Central memory CD4-positive, alpha-beta T cell (primary cell): ENCODE measurements at places on chromosomes 6 and 20.

- no peak for DNase-seq
Measured at GRCh38 chr6:32692019-32692418, 25.6 kb upstream of the HLA-DQB1 start.

GRCh38 chr6:100850174-100850573, 31.0 kb downstream of the ASCC3 start:
- no peak for DNase-seq

GRCh38 chr20:9134346-9134745, 65.5 kb downstream of the PLCB4 start:
- DNase-seq = no peak

- no peak for DNase-seq
Measured at GRCh38 chr6:136628996-136629395, 78.8 kb upstream of the MAP7 start.

DNA sequence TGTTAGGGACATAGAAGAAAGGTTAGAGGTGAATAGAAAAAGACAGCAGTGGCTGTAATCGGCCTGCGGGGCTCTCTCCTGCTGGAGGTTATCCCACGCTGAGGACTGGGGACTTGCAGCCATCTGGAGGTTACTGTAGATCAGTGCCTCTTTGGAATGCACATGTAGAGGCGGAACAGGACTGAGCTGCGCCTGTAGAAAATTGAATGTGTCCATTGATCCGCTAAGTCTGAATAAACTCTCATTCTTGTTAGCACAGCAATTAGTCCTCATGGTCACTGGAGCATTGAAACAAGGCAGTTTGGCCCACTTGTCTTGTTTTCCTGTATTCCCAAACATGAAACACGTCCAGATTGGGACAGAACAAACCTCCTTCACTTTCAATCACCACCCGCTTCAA, 46.3 kb upstream of the F13A1 start:
- DNase-seq = no peak

DNA sequence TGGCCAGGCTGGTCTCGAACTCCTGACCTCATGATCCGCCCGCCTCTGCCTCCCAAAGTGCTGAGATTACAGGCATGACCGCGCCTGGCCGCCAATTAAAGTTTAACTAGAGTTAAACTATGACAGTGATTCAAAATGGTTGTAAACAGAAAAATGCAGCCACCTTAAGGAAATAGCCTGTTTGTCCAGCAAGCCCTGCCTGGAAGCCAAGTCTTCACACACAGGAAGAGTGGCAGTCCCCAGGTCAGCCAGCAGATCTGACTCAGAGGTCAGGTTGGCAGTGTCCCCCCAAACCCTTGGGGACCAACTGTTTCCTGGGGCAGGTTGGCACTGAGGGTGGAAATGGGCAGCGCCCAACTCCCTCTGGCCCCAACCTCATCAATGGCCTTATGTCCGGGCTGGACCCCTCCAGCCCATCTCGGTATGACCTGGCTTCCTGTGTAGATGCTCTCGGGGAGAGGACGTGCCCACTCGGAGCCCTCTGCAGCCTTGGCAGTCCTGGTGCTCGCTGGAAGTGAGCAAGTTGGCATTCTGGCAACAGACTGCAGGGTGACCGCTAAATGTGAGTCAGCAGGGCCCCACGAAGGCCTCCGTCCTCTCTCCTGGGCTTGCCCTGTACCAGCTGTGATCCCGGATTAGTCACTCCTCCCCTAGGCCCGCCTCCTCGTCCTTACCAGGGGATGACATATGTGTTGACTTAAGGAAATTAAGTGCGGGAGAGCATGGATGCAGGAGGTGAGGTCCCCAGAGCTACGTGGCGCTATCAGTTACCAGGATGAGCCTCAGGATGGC, 9.7 kb upstream of the HSP90AB1 start:
- peak; percentile 43 for DNase-seq

DNA sequence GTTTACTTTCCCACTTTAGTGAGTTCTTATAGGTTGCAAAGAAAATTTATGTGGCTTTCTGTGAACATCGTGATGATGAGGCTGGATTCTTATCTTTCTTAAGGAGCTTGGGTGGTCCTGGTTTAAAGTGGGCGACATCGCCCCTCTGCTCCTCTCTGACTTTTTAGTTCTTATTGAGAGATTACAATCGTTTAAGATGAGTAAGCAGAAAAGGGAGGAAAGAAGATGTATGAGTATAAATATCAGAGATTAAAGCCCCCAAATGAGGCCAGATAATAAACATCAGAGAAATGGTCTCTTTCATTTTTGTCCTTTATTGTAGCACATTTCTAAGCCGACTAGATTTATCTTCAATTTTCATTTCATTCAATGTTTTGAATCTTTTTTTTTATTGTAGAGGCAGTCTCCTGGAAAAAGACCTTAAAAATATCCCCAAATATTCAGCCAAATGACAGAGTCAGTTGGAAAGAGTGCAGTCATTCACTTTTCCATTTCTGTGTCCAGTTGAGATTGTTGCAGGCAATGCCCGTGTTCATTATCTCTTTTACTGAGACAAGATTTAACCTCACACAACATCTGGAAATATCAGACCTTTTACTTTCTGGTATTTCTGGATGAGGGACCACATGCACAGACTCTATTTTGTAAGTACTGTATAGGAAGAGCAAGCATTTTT, 62.0 kb upstream of the PDE7B start:
- DNase-seq = no peak

DNA sequence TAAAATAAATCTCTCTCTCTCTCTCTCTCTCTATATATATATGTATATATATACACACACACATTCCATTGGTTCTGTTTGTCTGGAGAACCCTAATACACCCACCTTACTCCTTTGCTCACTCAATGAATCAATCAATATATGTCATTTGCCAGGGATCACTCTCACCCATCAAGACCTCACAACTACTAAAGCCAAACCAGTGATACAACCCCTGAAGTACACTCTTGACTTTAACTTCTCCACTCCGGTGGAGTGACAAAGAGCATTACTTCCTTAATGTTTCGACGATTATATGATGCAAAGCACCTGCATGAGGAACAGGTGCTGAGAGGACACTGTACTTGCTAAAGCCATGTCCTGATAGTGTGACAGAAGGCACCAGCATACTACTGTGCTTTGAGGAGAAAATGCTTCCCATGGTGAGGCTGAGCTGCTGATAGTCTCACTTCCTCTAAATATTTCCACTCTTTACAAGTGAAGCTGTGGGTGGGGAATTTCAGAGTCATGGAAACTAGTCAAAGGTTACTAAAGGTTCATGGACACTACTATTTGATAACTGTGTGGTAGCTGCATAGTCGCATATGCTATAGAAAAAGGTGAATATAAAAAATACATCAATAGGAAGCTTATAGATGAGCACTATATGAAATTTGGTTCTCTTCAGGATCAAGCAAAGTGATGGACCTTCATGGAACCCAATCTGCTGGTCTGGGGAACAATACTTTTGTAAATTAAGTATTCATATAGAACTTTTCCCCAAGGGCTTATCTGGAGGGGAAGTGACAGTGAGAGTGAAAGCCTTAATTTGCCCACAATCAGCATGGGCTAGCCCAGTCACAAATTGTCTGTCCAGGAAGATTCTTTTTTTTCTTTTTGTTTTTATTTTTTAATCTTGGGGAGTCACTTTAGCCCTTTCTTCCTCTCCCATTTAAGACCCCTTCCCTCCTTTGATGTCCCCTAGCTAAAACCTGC, 141.9 kb upstream of the NEDD9 start:
- DNase-seq = no peak

- DNase-seq = no peak
Measured at GRCh38 chr20:4243071-4243470, 227.7 kb upstream of the RNF24 start.

GRCh38 chr6:14020551-14020950, 95.8 kb downstream of the RNF182 start:
- no peak for DNase-seq

DNA sequence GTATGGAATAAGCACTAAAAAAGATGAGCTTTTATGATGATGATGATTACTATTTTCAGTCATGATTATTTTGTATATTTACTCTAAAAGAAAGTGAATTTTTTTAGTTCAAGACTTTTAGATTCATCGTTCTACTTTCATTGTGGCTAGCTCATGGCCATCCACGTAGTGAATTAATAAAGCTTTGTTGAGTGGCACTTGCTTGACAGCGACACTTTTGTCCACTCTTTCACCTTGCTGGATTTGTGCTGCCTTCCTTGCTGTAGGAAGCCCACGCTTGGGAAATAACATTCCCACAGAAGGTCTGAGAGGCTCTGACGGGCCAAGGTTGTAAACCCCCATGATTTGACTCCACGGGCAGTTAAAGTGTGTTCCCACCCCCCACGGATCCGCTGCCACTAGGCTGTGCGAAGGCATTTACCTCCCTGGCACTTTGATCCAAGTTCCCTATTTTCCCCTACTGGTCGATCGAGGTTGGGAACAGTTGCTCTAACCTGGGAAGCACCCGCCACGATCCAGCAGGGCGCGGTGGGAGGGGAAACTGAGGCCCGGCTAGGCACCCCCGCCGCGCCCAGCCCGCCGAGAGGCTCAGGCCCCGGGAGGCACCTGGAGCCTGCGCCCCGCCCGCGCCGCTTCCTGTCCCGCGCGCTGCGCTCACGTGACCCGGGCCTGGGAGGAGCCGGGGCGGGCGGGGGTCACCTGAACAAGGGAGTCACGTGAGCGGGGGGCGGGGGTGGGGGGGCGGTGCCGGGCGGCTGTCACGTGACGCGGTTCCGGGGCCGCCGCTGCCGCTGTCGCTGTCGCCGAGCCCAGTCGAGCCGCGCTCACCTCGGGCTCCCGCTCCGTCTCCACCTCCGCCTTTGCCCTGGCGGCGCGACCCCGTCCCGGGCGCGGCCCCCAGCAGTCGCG, at the start of gene IGF2R:
Gene IGF2R, plus strand, starts transcription at position 788 of the 909 bp plus-strand sequence. CDS start 165 bp downstream, outside the sequence.
- DNase-seq = peak; percentile 91

- no peak for DNase-seq
Measured at GRCh38 chr6:136337121-136337520, 47.5 kb upstream of the BCLAF1 start.

- no peak for DNase-seq
Measured at GRCh38 chr20:60261333-60261732, 303.1 kb downstream of the CDH26 start.

- DNase-seq = no peak
Measured at GRCh38 chr6:66985816-66986215, 1278.8 kb upstream of the EYS start.

DNA sequence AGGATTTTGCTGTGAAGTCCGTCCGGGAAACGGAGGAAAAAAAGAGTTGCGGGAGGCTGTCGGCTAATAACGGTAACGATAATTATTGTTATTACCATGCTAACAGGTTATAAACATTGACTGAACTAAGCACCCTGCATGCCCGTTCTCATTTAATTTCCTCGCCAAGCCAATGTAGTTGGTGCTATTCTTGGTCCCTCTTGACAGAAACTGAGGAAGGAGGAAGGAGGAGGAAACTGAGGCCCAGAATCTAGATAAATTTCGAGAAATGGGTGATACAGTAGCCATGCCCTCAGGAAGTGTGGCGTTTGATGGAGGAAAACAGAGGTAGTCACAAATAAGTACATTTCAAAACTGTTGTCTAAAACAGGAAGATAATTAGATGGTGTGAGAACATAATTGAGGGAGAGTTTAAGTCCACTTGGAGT, 474 bp downstream of the TPX2 start:
- no peak for DNase-seq

DNA sequence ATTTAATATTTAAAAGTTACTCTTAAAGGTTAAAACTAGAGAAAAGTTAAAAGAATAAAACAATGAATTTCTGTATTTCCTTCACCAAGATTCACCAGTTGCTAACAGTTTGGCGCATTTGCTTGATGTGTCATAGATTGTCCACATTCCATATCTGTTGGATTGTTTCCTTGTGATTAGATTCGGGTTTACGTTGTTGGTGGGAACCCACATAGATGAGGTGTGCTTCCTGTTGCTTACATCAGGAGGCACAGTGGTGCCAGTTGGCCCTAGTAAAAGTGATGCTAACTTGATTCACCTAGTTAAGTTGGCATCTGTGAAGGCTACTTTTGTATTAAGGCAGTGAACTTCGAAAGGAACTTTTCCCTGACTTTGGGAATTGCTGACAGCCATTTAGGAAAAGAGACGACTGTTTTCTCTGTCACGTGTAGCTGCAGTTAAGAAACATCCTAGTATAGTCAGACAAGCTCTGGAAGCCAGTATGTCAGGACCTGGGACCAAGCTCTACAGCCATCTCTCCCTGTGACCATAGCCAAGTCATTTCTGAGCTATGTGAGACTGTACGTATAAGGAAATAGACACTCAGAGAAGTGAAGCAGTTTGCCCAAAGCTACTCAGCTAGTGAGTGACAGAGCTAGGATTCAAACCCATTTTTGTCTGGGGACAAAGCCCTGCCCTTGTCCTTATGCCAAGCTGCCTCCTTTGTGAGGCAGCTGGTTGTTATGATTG, 49.0 kb downstream of the PPARD start:
- DNase-seq = peak; percentile 18

- DNase-seq = no peak
Measured at GRCh38 chr6:116463301-116463700, 2.1 kb downstream of the CALHM6 start.

- DNase-seq = no peak
Measured at GRCh38 chr6:34316431-34317171, 67.8 kb upstream of the SMIM29 start.

DNA sequence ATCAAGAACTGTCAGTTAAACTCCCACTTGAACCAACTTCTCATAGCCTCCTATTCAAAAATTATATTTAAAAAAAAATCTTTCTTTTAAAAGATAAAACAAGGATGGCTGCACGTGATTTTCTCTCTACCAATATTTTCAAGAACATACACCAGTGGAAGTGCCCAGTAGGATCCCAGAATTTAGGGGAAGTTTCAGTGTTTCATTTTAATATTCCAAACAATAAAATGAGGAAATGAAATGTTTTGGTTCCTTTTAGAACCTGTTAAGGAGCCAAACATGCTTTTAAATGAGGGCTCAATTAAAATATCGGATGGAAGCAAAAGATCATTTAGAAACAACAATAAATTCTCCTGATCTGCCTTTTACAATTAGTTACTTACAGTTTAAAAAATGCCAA, 26.4 kb upstream of the PRELID3B start:
- DNase-seq = no peak

DNA sequence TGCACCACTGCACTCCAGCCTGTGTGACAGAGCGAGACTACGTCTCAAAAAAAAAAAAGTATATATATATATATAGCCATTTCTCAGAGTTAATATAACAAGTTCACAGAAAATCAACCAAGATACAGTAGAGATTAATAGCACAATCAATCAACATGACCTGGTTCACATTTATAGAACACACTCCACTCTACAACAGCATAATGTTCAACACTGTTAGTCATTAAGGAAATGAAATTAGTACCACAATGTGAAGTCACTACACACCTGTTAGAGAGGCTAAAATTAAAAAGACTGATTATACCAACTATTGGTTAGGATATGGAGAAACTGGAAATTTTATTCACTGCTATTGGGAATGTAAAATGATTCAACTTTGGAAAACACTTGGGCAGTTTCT, 387.7 kb downstream of the QKI start:
- DNase-seq = no peak

- no peak for DNase-seq
Measured at GRCh38 chr20:63378626-63379025, 17.5 kb upstream of the CHRNA4 start.

- no peak for DNase-seq
Measured at GRCh38 chr20:50627747-50628146, 63.6 kb downstream of the RIPOR3 start.
